ENCODE measurements at places on chromosomes 5 and 9.

DNA sequence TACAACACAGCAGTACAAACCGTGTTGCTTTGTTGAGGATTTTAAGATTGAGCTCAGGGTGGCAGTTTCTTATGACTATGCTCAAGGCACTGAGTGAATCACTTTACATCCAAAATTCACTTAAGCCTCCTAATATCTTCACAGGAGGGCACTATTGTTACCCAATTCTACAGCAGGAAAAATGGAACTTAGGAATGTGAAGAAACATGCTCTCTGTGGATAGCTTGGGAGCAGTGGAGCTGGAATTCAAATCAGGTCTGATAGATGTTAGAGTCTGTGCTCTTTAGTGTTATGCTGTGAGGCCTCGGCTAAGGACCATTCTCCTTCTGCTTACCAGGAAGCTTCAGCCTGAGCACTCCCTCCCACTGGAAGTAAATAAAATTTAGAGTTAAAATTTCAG, 18.7 kb upstream of the HMHB1 start:
- no peak for DNase-seq

- no peak for DNase-seq
Measured at GRCh38 chr5:45098483-45098882, 289.7 kb downstream of the MRPS30 start.

DNA sequence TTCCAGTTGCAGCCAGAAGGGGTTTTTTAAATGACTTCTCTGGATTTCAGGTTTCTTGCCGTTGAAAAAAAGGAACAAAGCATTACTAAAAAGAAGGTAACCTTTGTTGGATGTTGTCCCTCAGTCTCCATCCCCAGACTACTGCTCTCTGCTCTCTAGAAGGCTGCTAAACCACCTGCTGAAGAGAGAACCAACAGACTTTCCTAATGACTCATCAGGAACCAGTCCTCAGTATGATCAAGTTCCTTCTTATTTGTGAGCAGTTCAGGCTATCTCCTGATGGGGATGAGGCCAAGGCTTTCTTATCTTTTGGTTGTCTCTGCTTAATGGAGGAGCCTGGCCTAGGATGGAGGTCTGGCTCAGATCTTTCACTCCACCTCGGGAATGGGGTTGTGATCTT, 4.1 kb downstream of the KIF4B start:
- DNase-seq: no peak

DNA sequence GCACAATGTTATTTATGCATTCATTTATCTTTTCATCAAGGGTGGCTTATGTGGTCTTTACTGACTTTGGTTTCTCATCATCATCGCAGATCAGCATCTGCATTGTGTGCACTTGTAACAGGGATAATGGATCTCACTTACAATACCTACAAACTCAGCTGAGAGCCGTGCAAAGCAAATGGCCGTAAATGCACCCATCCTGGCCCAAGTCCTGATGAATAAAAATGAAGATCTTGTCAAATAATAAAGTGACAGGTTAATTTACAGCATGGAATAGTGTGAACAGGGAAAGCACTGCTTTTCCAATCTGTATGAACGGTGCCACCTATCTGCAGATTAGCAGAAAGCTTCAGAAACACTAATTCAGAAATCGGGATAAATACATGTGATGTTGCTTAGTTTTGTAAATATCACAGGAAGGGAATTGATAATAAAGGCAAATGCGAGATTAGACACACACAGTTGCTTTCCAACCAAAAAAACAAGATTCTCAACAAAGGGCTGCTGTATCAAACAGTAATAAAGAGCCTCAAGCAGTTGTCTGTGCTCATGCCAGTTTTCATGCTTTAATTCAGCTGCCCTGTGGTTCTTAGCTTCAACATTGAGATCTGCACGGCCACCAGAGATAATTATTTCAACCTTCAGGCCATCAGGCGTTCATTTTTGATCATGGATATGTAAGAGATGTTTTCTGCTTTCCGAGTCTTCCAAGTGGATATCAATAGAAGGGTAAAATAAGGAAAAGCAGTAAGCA, 153.4 kb upstream of the POU5F2 start:
- DNase-seq: no peak

GRCh38 chr9:131349881-131350563, 43.9 kb upstream of the PRRC2B start:
- DNase-seq: peak; percentile 79

- no peak for DNase-seq
Measured at GRCh38 chr5:8005416-8005815, 136.5 kb downstream of the MTRR start.

DNA sequence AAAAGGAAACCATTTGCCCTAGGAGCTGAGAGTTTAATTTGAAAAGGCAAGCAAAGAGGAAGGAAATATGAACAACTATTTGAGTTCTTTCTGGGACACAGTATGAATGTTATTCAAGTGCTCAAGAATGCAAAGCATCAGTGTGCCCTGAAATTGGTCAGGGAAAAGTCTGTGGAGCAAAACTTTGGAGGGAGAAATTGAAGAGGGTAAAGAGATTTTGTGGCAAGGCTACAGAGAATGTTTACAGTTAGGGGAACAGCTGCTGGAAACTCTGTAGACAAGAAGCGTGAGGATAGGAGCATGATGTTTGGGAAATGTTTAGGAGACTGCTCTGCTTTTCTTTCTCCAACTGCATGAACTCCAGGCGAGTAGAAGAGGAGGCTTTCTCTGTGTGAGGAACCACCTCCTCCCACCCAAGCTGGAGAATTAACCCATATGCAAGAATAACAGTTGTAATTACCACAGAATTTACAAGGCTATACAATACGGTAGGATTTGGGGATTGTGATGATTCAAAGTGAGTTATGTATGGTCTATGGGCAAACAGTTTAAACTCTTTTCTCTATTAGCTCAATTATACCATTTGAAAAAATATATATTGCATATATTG, 75.4 kb upstream of the IL7R start:
- no peak for DNase-seq

DNA sequence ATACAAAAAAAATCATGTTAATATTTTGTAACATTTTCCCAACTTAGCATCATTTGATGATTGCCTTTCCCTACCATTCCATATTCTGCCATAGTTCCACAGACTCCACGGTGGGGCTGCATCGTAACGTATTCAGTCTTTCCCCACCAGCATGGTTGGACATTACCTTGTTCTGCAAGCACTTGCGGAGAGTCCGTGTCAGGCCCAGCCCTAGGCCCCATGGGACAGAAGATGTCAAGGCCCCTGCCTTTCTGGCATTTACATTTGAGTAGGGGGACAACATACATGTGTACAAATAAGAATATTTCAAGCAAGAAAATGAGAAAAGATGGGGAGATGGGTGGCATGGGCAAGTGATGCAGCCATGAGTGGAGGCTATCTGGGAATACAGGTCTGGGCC, 8.2 kb upstream of the PHF2 start:
- no peak for DNase-seq

DNA sequence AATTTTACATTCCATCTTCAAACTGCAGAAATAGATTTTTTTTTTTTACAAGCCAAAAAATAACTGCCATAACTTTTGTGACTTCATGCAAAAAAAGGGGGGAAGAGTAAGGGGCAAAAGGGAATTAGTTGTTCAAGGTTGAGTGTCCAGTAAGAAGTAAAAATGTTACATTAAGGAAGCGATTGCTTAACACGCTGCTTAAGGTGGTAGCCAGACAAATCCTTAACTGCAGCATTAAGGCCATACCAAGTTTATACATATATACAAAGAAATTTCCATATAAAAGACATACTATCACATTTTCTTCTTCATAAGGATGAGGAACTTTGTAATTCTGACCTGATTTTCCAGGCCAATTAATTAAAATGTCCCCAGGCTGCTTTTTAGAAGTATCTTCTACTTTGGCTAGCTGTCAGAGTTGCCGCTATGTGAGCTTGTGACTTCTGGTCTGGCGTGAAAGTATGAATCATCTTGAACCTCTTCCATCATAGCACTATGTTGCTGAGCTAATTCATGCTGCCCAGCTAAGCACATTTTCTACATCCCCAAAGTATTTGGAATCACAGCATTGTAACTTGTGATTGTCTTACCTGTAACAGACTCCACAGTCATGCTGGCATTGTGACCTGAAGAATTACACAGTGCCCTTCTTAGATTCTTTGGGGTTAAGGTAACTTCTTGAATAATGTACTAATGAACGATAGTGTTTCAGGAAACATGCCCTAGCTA, 40.0 kb downstream of the G3BP1 start:
- DNase-seq: peak; percentile 54

DNA sequence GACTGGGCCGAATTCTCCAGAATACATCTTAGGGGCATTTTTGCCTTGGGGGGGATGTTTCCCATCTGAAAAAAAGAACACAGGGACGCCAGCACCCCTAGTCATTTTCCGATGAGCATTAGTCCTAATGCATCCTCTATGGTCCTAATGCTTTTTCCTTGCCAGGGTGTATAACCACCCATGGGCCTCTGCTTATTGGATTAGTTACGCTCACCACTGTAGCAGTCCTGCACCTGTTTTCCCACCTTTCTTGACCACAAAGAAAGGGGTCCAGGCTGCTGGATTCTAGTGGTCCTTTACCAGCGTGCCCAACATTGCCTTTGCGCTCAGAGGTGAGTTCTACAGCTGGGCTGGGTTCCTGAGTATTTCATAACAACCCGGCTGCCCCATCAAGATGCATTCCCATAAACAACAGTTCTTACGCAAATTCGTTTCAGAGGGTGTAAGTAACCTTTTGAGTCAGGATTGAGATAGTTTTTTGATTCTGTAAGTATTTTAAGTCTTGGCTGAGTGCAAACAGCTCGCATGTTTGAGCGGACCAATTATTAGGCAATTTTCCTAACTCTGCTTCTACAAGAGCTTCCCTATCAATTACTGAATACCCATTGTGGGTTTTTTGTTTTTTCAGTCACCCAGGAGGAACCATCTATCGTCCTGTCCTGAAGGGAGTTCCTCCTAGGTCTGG, 135.1 kb downstream of the DROSHA start:
- DNase-seq: no peak

DNA sequence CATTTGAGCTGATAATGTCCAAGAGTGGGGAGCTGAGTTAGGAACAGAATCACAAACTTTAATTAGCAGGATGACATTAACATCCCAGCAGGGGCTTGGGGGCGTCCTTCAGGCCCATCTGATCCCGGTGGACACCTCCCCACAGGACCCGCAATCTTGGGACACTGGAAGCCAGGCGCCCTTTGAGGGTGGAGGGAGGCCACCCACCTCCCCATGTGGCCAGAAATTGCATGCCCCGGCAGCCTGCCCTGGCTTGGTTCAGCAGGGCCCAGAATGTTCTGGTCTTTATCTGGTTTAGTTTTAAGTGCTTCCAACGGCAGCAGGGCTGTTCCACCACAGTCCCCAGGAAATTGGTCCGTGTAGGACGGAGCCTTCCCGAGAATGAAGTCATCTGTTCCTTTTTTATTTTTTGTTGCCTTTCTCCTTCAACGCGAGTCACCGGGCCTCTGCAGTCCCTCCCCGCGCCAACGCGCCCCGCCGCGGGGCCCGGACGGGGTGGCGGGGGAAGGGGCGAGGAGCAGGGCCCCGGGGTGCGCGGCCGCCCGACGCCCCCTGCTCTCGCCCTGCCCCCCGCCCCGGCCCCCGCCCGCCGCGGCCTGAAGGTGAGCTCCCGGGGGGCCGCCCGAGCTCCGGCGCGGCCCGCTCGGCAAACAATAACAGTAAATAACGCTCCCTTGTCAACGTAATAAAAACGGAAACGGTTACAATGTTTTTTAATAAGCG, 207.9 kb downstream of the C9orf50 start:
- DNase-seq: peak; percentile 45

DNA sequence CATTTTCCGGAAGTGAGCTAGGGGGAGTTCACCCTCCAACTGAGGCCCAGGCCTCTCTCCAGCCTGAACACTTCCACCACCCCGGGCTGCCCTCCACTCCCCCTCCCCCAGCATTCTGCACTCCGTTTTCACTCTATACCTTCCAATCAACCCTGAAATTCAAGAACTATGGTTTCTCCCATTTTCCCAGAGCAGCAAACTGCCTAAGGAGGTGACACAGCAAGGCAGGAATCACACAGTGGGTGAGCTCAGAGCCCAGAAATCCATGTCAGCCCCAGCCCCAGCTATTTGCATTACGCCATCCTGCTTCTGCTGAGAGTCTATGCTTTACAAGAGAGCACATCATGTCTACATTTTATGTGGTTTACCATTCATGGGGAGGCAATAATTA, 11.9 kb downstream of the MSX2 start:
- DNase-seq: no peak

- no peak for DNase-seq
Measured at GRCh38 chr5:88545338-88545737, 276.7 kb upstream of the TMEM161B start.

DNA sequence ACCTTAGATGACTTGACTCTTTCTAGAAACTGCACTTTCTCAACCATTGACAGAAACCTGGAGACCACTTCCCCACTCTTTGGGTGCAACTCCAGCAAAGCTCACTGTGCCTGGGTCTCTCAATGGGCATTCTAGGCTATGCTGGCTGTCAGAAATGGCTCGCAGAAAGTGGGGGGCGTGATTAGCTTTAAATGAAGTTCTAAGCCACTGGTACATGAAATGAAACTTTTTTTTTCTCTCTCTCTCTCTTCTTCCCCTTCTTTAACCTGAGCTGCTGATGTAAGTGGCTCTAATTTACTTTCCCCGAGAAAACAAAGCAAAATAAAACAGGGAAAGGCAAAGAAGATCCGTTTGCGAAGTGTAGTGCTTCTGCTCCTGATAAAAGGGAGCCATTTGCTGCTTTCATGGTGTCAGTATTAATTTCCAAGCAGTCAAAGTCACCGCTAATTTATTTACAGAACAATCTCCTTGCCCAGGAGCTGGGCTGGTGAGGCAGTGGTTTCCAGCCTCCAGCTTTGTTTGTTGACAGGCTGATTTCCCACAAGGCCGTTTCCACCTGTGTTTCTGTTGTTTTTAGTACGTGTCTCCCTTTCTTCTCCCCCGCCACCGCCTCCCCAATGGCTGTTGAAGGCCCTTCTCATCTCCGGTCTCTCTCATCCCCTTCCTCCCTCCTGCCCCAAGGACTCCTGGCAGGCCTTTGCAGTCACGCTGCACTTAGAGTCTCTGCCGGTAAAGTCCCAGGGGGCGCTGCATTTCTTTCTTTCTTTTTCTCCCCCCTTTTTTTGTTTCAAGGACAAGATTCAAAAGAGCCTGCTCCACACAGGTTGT, 422.9 kb downstream of the EBF1 start:
- DNase-seq: no peak

DNA sequence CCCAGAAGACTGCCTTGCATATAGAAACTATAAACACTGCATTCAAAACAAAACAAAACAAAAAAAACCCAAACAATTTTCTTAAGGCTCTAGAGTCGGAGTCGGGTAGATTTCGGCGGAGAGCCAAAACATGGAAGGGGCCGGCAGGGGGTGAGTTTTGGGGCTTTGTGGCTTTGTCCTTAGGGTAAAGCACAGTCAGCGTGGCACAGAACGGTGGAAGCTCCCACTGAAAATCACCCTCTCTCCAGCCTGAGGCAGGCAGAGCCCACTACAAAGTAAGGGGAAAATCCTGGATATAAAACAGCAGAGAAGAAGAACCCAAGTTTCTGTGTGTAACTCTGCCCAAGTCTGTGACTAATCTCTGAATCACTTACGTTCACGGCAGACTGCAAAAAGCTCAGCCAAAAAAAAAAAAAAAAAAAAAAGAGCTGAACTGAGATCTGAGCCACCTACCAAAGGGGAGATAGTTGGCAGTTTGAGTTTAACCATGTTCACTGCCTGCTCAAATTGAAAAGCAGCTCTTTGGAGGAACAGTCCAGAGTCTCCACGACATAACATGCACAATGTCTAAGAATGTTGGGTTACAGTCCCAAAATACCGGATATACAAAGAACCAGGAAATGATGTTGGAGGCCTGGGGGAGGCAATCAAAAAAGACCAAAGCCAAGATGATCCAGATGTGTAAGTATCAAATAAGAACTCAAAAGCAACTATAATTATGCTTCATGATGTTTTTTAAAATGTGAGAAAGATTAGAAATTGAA, 26.6 kb upstream of the OR2K2 start:
- DNase-seq: no peak
